GM23248 (cell line): ENCODE measurements at places on chromosomes 7 and 10.
A peak's percentile ranks its signal among the peaks of the same experiment; 100 is the strongest.

GRCh38 chr7:55326081-55326835 lies 38.9 kb upstream of the LANCL2 start:
- H3K4me1 ChIP-seq: peaks cover 11% of the 10 kb centered on the region
- no peak overlapping the region for H3K4me3 ChIP-seq
- no peaks in the 10 kb centered on the region for H3K27me3 ChIP-seq
- no peak overlapping the region for H3K27ac ChIP-seq
- H3K36me3 ChIP-seq: no peaks in the 10 kb centered on the region

GRCh38 chr10:113124724-113125123 lies 174.7 kb downstream of the TCF7L2 start:
- no peaks in the 10 kb centered on the region for H3K27me3 ChIP-seq
- no peak for DNase-seq
- no peak overlapping the region for H3K4me3 ChIP-seq
- no peaks in the 10 kb centered on the region for H3K36me3 ChIP-seq

DNA sequence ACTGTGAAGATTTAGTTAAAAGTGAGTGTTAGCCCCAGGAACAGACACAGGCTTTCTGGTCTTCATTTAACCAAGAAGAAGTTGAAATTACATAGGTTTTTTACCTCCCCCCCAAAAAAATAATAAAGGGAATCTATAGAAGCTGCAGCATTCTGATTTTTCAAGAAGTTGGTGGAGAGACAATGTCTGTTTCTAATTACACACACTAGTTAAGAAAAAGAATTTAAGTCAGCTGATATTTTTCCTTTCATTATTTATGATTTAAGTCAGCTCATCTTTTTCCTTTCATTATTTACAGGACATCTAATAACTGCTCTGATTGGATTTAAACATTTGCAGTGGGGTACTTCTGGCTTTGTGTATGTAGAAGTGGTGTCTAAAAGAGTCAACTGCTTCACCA lies 201.4 kb upstream of the NRP1 start:
- peaks cover 9% of the 10 kb centered on the region for H3K4me1 ChIP-seq
- no peak overlapping the region for H3K27ac ChIP-seq
- H3K36me3 ChIP-seq: no peaks in the 10 kb centered on the region
- H3K4me3 ChIP-seq: no peak overlapping the region

DNA sequence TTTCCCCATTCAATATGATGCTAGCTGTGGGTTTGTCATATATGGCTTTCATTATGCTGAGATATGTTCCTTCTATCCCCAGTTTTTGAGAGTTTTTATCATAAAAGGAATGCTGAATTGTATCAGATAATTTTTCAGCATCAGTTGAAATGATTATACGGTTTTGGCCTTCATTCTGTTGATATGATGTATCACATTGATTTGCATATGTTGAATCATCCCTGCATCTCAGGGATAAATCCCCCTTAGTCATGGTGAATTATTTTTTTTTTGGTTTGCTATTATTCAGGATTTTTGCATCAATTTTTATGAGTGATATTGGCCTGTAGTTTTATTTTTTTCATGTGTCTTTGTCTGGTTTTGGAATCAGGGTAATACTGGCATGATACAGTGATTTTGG lies 1152.3 kb upstream of the C7orf33 start:
- DNase-seq: peak; percentile 12
- H3K4me3 ChIP-seq: no peak overlapping the region
- no peaks in the 10 kb centered on the region for H3K27me3 ChIP-seq
- H3K36me3 ChIP-seq: no peaks in the 10 kb centered on the region

- no peak for DNase-seq
- no peaks in the 10 kb centered on the region for H3K4me1 ChIP-seq
- H3K27ac ChIP-seq: no peak overlapping the region
- no peaks in the 10 kb centered on the region for H3K27me3 ChIP-seq
- H3K4me3 ChIP-seq: no peak overlapping the region
These were observed 706.7 kb downstream of the PCDH15 start for GRCh38 chr10:54094321-54094720.

GRCh38 chr10:131760416-131761166 lies 140.2 kb upstream of the PPP2R2D start:
- H3K27ac ChIP-seq: no peak overlapping the region
- no peak for DNase-seq
- H3K27me3 ChIP-seq: no peaks in the 10 kb centered on the region
- no peaks in the 10 kb centered on the region for H3K36me3 ChIP-seq

GRCh38 chr10:96228408-96228994 lies 42.9 kb downstream of the BLNK start:
- H3K4me1 ChIP-seq: no peaks in the 10 kb centered on the region
- no peak overlapping the region for H3K4me3 ChIP-seq
- no peaks in the 10 kb centered on the region for H3K36me3 ChIP-seq
- no peak for DNase-seq

GRCh38 chr7:70040970-70041766 lies 442.9 kb downstream of the AUTS2 start:
- no peak overlapping the region for H3K4me3 ChIP-seq
- H3K36me3 ChIP-seq: no peaks in the 10 kb centered on the region
- H3K27ac ChIP-seq: no peak overlapping the region
- H3K4me1 ChIP-seq: peaks cover 25% of the 10 kb centered on the region

GRCh38 chr7:45580053-45580872 lies 6.1 kb downstream of the ADCY1 start:
- no peak overlapping the region for H3K4me3 ChIP-seq
- no peak overlapping the region for H3K27ac ChIP-seq
- H3K4me1 ChIP-seq: no peaks in the 10 kb centered on the region
- H3K36me3 ChIP-seq: no peaks in the 10 kb centered on the region
- DNase-seq: peak; percentile 13

GRCh38 chr10:12875100-12875499 lies 126.4 kb downstream of the CCDC3 start:
- no peak overlapping the region for H3K27ac ChIP-seq
- no peak overlapping the region for H3K4me3 ChIP-seq
- H3K4me1 ChIP-seq: no peaks in the 10 kb centered on the region
- DNase-seq: no peak

GRCh38 chr10:117927332-117927731 lies 119.4 kb downstream of the RAB11FIP2 start:
- peaks cover 12% of the 10 kb centered on the region; the same call in 1 of the 2 replicates for H3K27me3 ChIP-seq
- no peak overlapping the region for H3K4me3 ChIP-seq
- no peak for DNase-seq
- H3K4me1 ChIP-seq: no peaks in the 10 kb centered on the region
- H3K27ac ChIP-seq: no peak overlapping the region
- no peaks in the 10 kb centered on the region for H3K36me3 ChIP-seq

GRCh38 chr7:1703871-1704810 lies 34.1 kb downstream of the ELFN1 start:
- no peaks in the 10 kb centered on the region for H3K4me1 ChIP-seq
- no peaks in the 10 kb centered on the region for H3K27me3 ChIP-seq
- H3K4me3 ChIP-seq: no peak overlapping the region
- no peak for DNase-seq
- H3K27ac ChIP-seq: no peak overlapping the region

DNA sequence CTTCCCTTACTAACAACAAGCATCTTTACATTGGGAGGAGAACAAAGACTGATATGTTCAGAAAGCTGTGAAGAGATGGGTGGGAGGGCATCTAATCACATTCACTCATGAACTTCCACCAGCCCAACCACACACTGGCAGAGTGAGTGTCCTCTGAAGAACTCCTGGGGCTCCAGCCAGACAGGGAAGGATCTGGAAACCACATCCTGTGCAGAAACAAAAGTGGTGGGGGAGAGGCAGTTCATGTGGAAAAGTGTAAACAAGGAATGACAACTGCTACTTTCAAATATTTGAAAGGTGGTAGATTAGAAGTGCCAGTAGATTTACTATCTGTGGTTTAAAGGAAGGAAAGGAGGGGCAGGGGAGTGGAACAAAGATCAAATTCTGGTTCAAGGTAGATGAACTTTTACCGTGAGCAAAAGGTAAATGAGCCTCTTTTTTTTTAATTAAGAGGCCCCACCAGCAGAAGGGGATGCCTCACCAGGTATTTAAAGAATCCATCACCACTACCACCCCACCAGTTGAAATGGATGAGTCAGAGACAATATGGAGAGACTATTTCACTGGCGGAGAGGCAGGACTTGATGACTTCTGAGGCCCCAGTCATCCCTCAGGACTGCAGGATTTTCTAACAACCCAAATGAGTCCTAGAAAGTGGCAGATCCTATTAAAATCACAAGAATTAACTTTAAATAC lies 34.5 kb downstream of the GOT1 start:
- 0 out of 2 replicates have a peak, but pooled peaks cover 9% of the 10 kb centered on the region for H3K36me3 ChIP-seq
- peak; percentile 89 for DNase-seq
- peak overlapping the region; percentile 57 for H3K4me3 ChIP-seq

DNA sequence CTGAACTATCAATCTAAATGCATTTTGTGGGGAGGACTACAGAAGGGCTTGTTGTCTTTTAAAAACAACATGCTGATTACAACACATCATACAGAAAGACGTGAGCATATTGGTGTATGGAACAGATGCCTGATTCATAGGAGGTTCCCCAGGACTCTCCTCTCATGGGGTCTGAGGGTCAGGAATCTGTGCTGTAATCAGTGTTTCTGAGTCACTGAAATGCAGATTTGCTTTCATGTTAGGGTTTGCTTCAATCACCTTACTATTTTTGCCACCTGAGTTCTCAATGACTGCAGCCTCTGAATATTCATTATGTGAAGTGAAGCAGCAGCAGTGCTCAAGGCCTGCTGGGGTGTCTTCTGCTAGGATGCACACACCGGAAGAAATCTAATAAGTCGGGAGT lies 550 bp upstream of the ANK3 start:
- no peak overlapping the region for H3K4me3 ChIP-seq
- no peaks in the 10 kb centered on the region for H3K27me3 ChIP-seq
- peak; percentile 8 for DNase-seq
- H3K36me3 ChIP-seq: no peaks in the 10 kb centered on the region

- peaks cover 38% of the 10 kb centered on the region for H3K4me1 ChIP-seq
- no peaks in the 10 kb centered on the region for H3K27me3 ChIP-seq
- H3K36me3 ChIP-seq: no peaks in the 10 kb centered on the region
- H3K4me3 ChIP-seq: no peak overlapping the region
These were observed 39.2 kb upstream of the GSAP start for GRCh38 chr7:77455321-77455720.

- no peak overlapping the region for H3K4me3 ChIP-seq
- H3K27me3 ChIP-seq: no peaks in the 10 kb centered on the region
- no peak for DNase-seq
- no peaks in the 10 kb centered on the region for H3K36me3 ChIP-seq
These were observed 34.2 kb downstream of the AP5Z1 start for GRCh38 chr7:4809666-4810065.

DNA sequence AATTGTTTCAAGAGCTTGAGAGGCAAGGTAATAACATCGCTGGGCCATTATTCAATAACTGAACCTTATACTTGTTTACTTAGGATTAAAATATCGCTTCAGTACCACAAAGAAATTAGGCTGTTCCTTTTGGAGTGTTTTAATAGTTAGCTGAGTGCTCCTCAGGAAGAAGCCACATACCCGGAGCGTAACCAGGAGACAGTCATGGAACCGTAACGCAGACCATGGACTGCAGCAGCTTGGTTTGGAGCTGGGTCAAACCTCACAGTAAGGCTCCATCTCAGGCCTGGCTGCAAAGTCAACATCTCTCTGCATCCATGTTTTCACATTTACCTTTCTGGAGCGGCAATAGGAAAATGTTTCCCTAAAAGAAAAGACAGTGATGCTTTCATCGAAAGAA lies 599.0 kb downstream of the TNS3 start:
- H3K36me3 ChIP-seq: no peaks in the 10 kb centered on the region
- no peak overlapping the region for H3K4me3 ChIP-seq
- DNase-seq: no peak
- H3K27me3 ChIP-seq: no peaks in the 10 kb centered on the region

- DNase-seq: peak; percentile 21
- no peak within 1 kb of the TSS for H3K27ac ChIP-seq
- no peaks in the 10 kb centered on the region for H3K4me1 ChIP-seq
- H3K36me3 ChIP-seq: no peaks in the 10 kb centered on the region
These were observed at the start of gene EN2 for GRCh38 chr7:155458111-155458877. EN2 (plus strand) TSS chr7:155458129; CDS start chr7:155458378, 249 bp downstream.

DNA sequence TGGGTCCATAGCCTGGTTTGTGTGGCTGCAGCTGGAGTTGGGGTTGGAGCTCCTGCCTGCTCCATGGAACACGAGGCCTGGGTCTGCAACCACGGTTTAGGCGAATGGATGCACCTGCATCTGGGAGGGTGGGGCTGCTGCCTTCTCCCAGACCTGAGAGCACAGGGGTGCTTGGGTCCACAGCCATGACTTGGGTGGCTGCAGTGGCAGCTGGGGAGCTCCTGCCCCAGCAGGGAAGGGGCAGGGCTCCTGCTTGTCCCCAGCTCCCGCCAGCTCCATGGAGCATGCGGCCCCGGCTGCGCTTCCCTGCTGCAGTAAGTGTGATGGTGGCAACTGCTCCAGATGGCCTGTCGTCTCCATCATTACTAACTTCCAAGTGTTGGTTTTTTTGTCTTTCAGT lies 571.1 kb upstream of the LRRN3 start:
- no peaks in the 10 kb centered on the region for H3K4me1 ChIP-seq
- H3K4me3 ChIP-seq: no peak overlapping the region

DNA sequence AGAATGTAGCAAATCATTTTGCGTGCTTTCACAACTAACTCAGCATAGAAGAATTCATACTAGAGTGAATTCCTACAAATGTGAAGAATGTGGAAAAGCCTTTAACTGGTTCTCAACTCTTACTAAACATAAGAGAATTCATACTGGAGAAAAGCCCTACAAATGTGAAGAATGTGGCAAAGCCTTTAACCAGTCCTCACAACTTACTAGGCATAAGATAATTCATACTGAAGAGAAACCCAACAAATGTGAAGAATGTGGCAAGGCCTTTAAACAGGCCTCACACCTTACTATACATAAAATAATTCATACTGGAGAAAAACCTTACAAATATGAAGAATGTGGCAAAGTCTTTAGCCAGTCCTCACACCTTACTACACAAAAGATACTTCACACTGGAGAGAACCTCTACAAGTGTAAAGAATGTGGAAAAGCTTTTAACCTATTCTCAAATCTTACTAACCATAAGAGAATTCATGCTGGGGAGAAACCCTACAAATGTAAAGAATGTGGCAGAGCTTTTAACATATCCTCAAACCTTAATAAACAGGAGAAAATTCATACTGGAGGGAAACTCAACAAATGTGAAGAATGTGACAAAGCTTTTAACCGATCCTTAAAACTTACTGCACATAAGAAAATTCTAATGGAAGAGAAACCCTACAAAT lies 40.8 kb downstream of the ZNF107 start:
- H3K4me1 ChIP-seq: no peaks in the 10 kb centered on the region
- peaks cover 36% of the 10 kb centered on the region for H3K36me3 ChIP-seq
- H3K4me3 ChIP-seq: no peak overlapping the region

DNA sequence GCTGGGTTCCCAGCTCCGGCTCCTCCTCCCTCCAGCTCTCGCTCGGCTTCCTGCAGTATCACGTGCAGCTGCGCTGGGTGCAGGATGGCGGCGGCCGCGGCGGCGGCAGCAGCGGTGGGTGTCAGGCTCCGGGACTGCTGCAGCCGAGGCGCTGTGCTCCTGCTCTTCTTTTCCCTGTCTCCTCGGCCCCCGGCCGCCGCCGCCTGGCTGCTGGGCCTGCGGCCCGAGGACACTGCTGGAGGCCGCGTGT lies at the start of gene CNNM1:
Gene CNNM1 (plus strand): TSS at position 53 of the 250 bp plus-strand sequence. CDS start 32 bp downstream, at position 85.
- no peak within 1 kb of the TSS for H3K27ac ChIP-seq
- peak; percentile 75 for DNase-seq
- H3K36me3 ChIP-seq: no peaks in the 10 kb centered on the region
- no peaks in the 10 kb centered on the region for H3K4me1 ChIP-seq
- H3K4me3 ChIP-seq: peak within 1 kb of the TSS; percentile 70
